Stimulated activated CD8-positive, alpha-beta memory T cell treated with anti-CD3 and anti-CD28 coated beads, Interleukin-4, amount 100 ng/mL, for 4 hours (primary cell): ENCODE measurements at places on chromosomes 4 and X.

DNA sequence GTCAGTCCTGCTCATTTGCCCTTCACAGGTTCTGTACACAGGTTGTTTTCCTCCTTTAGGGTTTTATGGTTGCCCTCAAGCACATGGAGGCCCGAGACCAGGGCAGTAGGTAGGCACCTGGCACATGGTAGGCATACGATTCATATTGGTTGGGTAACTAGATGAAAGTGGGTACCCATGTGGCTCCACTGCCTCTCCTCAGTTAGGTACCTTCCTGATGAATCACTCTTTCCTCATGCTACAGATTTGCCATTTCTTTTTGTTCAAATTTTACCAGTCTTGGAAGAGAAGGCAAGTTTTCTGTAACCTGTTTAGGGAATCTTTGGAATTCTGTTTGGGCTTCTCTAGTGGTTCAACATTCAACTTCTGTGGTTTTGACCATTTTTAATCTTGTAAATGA, 121.3 kb downstream of the FHIP1A start:
- DNase-seq: no peak

DNA sequence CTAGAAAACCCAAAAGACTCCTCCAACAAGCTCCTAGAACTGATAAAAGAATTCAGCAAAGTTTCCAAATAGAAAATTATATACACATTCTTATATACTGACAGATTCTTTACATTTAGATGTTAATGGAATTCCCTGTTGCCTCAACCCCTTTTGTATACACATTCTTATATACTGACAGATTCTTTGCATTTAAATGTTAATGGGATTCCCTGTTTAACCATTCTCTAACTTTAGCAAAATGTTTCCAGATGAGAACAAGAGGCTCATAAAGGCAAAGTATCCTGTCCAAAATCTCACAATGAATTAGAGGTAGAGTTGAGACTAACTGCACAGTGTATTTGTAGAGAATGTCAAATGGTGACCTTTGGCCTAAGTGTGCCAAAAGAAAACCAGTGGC, 23.1 kb upstream of the AR start:
- DNase-seq: no peak

- DNase-seq: no peak
Measured at GRCh38 chrX:57929373-57929772, 19.1 kb upstream of the ZXDA start.

GRCh38 chrX:63686878-63687714, 97.9 kb downstream of the ARHGEF9 start:
- no peak for DNase-seq

- no peak for DNase-seq
Measured at GRCh38 chrX:86133761-86134160, 14.5 kb upstream of the DACH2 start.

GRCh38 chr4:158333820-158334219, 123.5 kb downstream of the TMEM144 start:
- DNase-seq: no peak

GRCh38 chr4:10416441-10416840, 40.8 kb downstream of the ZNF518B start:
- no peak for DNase-seq

GRCh38 chr4:7425591-7426468, 8.9 kb downstream of the PSAPL1 start:
- no peak for DNase-seq

DNA sequence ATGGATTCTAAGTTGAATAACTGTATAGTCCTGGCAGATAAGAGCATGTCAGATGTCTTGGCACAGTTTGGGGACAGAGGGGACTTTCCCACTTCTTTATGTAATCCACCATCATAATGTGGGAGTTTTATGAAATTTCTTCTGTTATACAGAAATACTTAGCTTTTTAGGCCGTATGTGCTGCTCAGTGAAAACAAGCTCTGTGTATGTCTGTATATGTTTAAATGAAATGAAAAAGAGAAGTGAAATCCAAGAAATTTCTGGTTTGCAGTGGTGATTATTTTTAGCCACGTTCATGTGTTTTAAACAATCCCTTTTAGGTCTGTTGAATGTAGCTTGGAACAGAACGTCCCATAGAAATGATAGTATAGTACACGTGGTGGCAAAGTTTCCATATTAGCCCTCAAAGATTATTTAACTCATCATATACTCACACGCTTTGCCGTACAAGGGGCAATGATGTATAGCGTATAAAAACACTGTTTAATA, 41.0 kb downstream of the GAB1 start:
- no peak for DNase-seq

DNA sequence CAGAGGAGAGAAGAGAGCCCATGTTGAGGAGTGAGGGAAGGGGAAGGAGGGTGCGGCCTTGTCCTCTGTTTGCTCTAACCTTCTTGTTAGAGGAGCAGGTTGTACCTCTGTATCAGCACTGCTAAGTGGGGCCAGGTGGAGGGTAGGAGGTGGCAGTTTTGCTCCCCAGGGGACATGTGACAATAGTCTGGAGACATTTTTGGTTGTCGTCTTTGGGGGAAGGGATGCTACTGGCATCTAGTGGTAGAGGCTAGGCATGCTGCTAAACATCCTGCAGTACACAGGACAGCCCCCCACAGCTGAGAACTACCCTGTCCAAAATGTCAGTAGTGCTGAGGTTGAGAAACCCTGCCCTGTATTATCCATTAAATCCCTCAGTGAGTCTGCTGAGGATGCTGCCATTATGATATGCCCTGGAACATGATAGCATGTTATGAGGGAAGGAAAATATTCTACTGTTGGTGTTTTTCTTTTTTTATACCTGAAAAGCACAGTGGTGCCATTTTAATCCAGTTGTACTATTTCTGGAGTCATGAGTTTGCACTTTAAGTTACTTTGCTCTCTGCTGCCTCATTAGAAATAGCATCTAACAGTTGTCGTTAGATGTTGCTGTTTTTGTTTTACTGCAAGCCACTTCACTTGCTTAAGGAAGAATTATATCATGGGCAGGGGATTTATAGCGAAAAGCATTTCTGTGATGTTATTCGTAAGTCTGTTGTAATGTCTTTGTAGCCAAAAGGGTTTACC, 90.6 kb downstream of the LRP2BP start:
- no peak for DNase-seq

DNA sequence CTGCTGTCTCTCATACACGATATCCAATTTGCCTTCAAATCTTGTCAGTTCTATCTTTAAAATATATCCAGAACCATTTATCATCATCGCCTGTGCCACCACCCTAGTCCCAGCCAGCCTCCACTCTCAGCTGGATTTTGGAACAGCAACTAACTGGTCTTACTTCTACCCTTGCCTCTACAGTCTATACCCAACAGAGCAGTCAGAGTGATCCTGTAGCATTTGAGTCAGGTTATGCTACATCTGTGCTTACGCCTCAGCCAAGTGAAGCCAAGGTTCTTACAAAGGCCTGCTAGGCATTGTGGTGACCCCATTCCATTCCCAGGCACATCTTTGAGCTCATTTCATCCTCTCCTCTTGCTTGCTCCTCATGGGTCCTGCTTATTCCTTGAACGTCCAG, 95.7 kb upstream of the ACSL1 start:
- no peak for DNase-seq

GRCh38 chr4:184699941-184700340, 34.0 kb downstream of the CENPU start:
- DNase-seq: no peak

DNA sequence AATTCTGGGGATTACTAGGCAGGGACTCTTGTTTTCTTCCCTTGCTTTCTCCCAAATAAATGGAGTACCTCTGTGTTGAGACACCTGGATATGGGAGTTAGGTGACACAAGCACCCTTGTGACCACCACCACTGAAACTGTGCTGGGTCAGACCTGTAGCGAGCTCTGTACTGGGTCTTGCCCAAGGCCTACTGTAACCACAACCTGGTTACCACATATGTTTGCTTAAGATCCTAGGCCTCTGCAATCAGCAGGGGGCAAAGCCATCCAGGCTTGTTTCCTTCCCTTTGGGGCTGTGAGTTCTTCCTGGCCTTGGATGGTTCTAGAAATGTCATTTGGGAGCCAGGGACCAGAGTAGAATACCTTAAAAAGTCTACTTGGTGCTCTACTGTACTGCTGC, 49.4 kb downstream of the LPAR4 start:
- no peak for DNase-seq

DNA sequence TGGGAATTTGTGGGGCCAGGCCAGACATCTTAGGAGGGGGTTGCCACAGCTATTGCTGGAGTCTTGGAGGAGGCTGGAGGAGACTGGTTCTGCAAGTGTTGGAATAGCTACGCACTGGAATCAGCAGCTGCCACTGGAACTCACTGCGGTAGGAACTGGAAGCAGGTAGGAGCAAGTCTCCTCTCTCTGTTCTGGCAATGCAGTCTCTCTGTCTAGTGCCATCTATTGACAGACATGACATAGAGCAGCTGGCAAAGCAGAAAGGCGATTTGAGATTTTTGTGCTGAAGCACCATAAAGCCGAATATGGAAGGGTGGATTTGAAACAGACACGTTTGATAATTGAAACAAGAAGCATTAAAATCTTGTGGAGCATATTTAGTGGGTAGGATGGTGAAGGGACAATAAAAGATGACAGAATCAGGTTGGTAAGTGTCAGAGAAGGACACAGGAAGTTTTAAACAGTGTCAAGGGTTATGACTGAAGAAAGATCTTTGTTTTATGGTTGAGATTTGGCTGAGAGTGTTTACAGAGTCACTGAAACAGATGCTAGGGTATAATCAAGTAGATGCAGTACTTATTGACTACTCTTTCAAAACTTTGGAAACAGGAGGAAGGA, 23.5 kb upstream of the SYNPO2 start:
- no peak for DNase-seq

DNA sequence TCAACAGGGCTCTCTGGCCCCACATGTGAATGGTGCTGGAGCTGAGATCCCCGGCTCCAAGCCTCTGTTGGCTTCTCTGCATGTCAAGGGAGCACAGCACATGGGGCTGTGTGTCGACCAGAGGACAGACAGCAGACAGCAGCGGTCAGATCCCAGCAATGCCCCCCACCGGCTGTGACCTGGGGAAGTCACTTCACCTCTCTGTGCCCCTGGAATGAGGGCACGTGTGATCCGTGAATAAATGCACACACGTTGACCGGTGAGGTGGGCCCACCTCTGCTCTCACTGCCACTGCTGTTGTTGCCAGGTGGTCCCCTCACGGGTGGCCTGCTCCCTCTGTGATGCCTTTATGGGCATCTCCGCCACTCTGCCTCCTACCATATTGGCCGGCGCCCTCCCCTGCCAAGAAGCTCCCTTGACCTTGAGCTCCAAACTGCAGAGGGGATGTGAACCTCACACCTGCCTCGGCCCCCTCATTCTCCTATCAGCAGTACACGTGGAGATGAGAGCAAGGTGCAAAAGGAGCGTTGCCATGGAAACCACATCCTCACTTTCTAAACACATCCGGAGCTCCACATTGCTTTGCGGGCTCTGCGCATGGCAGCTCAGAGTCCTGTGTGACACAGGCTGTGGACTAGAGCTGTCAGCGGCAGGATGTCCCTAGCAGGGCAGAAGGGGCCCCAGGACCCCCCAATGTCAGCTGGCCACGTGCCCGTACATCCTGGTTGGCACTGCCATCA, 75.4 kb downstream of the ABLIM2 start:
- DNase-seq: no peak

DNA sequence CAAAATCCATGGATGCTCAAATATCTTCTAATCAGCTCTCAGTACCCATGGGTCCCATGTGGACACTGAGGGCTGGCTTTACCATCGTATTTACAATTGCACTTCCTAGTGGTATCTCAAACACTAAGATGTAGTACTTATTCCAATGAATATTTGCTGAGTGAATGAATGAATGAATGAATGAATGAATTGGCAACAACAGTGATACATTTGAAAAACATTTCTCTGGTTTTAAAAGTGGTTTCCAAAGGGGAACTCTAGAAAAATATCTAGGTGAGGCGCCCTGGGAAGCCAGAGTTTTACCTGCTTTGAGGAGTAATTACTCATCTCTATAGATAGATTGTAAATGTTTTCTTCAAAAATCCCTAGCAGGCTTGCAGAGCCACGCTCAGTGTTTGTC, 76.6 kb downstream of the CYTL1 start:
- DNase-seq: no peak

DNA sequence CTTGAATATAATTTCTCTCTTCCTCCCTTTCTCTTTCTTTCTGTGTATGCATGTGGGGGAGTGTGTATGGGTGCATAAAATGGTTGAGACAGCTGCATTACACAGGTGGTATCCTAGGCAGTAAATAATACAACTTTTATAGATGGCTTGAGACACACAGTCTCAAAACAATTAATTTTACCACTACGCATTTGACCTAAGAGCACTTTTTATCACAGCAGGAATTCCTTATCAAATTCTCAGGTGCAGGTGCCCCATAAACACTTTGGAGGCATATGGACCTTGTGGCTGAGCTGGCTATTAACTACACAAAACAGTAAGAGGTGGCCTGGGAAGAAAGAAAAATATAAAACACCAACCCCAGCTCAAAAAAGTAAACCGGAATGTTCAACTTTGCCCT, 91.3 kb downstream of the RASGEF1B start:
- no peak for DNase-seq

GRCh38 chrX:56785442-56785841, 56.4 kb downstream of the NBDY start:
- no peak for DNase-seq

DNA sequence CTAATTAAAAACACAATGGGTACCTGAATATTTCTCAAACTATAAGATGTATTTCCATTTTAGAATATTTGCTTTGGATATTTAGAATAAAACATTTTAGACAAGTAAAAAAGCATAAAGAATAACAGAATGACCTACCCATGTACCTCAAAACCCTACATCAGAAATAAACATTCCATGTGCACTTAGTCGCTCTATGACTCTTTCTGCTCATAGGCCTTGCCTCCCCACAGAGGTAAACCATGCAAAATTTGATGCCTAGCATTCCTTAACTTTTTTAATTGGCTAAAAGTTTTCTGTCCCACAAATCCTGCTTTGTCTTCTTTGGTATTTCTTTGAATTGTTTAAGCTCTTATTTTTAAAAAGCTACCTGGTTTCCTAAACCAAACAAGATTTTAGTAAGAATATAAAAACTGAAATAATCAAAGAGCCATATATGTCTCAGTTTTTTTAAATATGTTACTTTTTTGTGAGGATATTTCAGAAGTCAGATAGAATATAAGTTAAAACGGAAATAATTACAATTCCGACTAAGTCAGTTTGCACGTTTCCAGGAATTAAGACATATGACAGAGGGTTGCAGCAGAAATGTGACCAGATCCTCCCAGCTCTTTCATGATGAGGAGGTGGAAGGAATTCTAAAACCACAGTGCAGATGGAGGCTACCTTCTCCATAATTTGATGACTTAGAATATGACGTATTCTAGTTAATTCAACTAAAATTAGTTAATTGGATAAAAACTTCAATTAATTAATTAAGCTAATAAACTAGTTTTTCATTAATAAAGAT, 102.5 kb downstream of the FIP1L1 start:
- no peak for DNase-seq

GRCh38 chrX:31237189-31237588, 165.3 kb upstream of the FTHL17 start:
- no peak for DNase-seq

- no peak for DNase-seq
Measured at GRCh38 chr4:39712819-39713607, 15.1 kb downstream of the UBE2K start.

- no peak for DNase-seq
Measured at GRCh38 chr4:1079711-1080265, 33.6 kb downstream of the RNF212 start.
